ENCODE measurements at places on chromosomes 4 and X.

- DNase-seq: no peak
Measured at GRCh38 chrX:40912166-40912565, 173.1 kb upstream of the USP9X start.

DNA sequence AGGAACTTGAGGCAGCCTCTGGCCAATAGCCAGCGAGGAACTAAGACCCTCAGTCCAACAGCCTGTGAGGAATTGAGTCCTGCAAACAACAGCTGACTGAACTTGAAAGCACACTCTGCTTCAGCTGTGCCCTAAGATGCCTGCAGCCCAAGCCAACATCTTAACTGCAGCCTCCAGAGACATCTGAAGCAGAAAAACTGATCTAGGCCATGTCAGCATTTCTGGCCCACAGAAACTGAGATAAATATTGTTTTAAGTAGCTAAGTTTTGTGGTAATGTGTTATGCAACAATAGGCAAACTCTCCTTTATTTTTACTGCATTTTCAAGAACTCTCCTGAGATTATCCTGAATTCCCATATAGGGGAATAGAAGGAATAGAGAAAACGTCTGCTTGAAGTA is 24.4 kb upstream of the PIGA start:
- no peak for DNase-seq

GRCh38 chr4:166311169-166311568 is 438.1 kb downstream of the TLL1 start:
- DNase-seq: no peak

- no peak for DNase-seq
Measured at GRCh38 chrX:132270699-132271098, 51.5 kb upstream of the RAP2C start.

GRCh38 chrX:39828971-39829370 is 268.8 kb downstream of the BCOR start:
- DNase-seq: no peak

- no peak for DNase-seq
Measured at GRCh38 chr4:168604496-168605373, 107.9 kb downstream of the PALLD start.

- DNase-seq: no peak
Measured at GRCh38 chrX:107700317-107700774, 72.0 kb downstream of the PRPS1 start.

DNA sequence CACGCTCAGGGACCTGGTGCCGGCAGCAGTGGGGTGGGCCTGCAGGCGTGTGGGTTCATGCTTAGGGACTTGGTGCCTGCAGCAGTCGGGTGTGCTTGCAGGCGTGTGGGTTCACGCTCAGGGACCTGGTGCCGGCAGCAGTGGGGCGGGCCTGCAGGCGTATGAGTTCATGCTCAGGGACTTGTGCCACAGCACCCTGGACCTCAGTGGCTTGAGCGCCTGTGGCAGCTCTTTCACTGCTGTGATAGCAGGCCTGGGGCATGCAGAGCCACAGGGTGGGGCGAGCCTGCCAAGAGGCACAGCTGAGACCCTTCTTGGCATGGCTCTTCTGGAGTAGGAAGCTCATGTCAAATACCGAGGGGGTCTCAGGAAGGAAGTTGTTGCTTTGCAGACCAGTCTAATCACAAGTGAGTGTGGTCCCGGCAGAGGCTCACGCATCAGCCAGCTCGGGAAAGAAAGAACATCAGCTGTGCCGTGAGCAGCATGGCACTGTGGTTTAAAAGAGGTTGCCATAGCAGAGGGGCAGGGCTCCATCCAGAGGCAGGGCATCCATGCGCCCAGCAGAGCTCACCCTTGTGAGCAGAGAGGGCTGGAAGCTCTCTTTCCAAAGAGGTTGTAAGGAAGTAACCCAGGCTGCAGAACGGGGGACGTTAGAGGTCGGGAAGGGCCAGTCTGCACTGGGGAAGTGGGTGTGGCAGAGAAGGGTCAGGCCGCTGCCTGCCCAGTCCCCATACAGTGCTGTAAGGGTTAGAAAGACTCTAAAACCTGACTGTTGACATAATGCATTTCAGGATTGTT is 21.1 kb downstream of the PIGG start:
- DNase-seq: no peak

- no peak for DNase-seq
Measured at GRCh38 chr4:117971403-117971802, 62.9 kb upstream of the NDST3 start.

DNA sequence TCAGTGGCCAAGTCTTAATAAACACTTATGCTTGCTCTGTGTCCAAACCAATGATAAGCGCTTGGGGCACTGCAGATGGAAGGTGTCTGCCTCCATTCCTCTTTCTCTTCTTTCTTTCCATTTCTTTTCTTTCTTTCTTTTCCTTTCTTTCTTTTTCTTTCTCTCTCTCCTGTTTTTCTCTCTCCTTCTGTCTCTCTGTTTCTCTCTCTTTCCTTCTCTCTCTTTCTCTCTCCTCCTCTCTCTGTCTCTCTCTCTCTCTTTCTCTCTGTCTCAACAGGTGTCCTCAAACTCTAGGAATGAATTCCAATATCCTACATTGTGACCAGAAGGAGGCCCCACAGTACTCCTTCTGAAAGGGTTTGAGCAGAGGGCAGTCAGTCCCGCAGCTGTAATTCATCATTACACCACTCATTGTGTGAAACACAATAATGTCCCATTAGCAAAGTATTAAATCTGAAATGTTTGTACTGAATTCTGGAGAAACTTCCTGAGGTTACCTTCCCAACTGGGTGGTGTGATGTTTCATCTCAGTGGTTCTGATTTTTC is 66.5 kb upstream of the PAGE1 start:
- DNase-seq: no peak

DNA sequence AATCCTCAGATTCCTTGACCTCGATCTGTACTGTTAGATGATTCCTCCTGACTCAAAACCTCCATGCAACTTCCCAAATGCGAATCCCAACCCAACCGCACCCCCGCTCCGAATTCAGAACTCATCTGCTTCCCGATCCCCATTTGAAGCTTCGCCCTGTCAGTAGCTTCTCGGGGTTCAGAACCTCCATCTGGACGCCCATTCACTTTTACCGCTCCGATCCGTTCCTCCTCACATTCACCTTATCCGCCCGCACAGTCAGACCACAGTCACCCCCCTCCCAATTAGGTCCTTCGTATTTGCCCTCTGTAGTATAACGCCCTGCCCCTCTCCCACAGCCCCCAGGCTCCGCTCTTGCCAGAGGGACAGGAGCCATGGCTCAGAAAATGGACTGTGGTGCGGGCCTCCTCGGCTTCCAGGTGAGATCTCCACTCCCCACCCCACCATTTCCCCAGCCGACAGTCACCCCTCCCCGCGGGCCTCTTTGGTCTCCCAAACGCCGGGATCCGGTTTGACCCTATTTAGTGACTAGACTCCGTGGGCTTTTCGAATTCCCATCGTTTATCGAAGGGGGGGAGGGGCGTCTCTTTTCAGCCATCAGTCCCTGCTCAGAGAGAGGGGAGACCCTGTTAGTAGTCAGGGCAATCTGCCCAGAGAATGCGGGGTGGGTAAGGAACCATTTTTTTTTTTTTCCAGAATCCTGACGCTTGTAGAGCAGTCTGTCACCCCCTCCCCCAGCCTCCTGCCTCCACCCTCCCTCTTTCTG is 691 bp downstream of the MAGED1 start:
- DNase-seq: no peak

- no peak for DNase-seq
Measured at GRCh38 chr4:73731968-73732610, 8.3 kb upstream of the CXCL8 start.

GRCh38 chrX:6661736-6662135 is 126.8 kb upstream of the VCX3A start:
- DNase-seq: no peak

DNA sequence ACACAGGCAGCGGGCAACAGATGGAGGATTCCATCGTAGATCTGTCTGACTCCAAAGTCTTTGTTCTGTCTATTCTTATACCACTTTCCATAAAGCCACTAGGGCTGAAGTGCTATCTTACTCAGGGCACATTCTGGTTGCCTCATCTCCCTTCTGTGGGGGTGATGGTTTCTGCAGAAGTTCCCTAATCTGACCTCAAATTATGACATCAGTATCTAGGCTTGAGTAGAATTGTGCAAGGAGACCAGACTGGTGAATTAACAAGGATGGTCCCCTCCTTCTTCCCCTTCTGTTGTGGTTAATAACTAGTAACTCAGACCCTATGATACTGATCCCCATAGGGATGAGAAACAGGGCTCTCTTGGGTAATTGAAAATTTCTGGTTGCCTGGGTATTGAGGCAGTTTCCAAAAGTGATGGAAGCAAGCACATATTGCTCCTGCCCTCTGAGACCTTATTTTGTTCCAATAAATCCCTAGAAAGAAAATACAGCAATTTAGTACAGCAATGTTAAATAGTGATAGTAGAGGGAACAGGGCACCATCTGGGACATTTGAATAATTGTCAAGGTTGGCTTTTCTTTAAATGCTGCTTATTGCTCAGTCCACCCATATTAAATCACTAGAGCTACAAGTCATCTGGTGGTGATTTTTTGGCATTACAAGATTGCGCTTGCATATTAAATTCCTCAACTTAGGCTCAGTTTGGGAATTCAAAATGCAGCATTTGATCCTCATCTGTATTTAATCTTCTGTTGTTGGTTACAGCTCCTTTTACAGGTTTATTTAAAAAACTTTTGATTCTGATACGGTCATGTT is 57.3 kb upstream of the AP1S2 start:
- no peak for DNase-seq

DNA sequence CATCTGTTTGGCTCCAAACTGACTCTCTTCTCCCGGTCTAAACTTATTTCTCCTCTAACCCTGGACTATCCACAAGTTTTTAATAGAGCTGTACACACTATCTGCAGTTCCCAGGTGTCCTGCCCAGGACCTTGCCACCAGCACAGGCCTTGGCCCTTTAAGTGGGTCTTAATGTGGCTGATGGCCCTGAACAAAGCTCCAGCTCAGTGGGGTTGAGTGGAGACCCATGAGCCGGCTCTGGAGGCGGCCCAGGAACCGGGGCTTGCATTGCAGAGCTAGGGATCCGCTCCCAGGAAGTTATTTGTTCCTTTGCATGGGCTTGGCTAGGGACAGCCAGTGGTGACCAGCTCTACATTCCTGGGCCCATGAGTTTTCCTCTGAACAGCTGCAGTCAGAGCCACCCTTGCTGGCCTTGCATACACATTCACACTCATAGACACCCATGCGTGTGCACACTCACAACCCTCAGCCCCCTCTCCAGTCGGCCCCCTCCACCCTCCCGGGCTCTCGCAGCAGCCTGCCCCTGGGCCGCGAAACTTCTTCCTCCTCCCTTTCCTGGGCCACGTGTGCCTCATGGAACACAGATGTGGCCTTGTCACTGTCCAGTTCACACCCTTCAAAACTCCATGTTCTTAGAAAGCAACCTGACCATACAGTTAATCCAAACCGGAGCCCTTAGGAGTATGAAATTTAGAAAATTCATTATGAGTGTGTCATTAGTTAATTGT is 58.2 kb downstream of the GPR143 start:
- no peak for DNase-seq

DNA sequence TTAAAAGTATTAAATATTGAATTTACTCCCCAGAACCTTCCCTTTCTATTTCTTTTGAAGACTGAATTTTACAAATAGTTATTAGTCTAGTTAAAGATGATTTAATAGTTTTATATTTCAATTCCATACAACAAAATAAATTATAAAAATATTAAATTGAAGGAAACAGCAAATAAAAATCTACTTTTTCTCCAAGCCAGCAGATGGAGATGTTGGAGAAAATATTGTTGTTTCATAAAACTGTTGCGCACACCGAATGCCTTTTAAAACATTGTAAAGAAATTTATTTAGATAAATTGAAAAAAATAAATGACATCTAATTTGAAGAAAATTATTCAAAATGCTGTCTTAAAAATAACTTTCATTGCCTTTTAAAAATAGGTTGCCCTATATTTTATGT is 5.5 kb downstream of the GRIA2 start:
- no peak for DNase-seq

DNA sequence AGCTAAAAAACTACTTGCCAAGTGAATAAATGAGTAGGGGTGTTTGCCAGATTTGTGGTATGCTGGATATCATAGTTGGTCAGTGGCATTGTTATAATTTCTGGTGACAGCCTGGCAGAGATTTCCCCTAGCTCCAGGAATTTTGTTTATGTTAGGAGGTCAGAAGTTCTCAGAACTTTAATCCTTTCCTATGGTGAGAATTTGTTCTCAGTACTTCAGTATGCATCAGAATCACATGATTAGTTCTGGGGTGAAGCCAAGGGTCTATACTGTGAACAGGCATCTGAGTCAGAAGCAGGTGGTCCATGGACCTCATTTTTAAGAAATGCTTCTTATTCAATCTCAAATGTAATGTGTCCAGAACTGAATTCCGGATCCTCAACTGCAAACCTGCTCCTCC is 10.5 kb downstream of the RASSF6 start:
- DNase-seq: no peak

Measured in CD4-positive, alpha-beta T cell (primary cell).